Amniotic epithelial cell (primary cell): ENCODE measurements at places on chromosomes 1 and 21.
A peak's percentile ranks its signal among the peaks of the same experiment; 100 is the strongest.

DNA sequence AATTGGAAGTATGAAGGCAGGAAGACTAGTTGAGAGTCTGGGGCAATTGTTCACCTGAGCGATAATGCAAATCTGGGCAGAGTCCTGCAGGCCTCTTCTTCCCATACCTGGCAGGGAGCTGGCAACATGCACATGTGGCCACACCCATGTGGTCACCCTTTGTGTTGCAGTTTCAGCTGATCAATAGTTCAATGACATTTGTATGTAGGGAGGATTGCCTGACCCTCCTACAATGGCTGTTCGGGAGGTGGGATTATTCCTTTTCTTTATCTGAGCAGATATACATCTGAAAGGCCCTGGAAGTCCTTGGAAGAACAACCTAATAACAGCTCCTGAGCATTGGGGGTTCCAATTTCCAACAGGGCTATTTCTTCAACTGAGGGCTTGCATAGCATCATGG, 15.2 kb upstream of the TRIM45 start:
- no peak for DNase-seq

GRCh38 chr1:98981917-98982513, 22.6 kb downstream of the PLPPR5 start:
- no peak for DNase-seq

DNA sequence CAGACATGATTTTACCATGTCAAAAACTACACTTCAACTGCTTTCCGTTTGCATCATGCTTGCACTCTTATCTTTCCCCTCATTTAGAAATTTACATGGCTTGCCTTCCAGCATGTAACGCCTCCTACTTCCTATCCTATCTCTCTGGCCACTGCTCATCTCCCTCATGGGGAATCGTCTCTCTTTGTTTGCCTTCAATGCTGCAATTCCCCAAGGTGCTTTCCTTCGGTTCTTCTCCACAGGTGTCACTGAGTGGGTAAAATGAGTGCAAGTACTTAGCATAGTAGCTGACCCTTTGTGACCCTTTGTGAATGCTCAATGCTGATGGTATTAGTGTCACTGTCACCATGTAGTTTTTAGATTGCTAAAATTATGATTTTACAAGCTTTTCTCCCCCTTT, 63.1 kb downstream of the APP start:
- DNase-seq = no peak

GRCh38 chr21:34934350-34934749, 114.8 kb downstream of the RUNX1 start:
- no peak for DNase-seq

DNA sequence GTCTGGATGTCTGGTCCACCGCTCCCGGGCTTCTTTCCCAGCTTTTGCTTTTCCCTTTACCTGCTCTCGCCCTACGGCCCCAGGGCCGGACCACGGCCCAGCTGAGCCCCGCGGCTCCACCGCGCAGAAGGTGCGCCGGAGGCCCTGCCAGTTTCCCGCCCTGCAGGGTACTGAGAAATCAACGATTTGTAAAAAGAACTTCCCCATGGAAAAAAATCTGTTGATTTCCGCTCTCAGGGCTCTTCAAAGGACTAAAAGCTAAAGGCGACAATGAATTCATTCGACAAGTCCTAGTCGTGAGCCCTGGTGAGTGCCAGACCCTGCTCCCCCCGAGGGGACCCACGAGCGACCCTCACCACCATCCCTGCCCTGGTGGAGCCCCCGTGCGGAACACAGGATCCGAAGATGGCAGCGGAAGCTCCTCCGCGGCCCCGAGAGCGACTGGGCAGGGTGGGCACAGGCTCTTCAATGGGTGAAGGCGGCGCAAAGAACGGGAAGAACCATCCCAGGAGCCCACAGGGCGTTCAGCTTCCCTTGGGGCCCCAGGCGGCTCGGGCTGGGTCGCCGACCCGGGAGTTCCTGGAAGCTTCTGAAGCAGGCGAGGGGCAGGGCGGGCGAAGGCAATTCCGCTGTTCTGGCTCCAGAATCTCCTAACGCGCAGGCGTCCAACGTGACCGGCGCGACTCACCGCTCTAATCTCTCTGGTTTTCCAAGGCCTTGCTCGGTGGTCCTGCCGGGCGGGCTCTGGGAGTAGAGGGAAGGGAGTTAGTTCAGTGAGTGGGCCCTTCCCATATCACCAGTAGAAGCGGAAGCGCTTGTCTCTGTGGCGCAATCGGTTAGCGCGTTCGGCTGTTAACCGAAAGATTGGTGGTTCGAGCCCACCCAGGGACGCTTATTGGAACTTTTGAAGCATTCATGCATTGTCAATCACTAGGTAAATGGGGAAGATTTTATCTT, 6.6 kb upstream of the RNU1-2 start:
- peak; percentile 92 for DNase-seq

DNA sequence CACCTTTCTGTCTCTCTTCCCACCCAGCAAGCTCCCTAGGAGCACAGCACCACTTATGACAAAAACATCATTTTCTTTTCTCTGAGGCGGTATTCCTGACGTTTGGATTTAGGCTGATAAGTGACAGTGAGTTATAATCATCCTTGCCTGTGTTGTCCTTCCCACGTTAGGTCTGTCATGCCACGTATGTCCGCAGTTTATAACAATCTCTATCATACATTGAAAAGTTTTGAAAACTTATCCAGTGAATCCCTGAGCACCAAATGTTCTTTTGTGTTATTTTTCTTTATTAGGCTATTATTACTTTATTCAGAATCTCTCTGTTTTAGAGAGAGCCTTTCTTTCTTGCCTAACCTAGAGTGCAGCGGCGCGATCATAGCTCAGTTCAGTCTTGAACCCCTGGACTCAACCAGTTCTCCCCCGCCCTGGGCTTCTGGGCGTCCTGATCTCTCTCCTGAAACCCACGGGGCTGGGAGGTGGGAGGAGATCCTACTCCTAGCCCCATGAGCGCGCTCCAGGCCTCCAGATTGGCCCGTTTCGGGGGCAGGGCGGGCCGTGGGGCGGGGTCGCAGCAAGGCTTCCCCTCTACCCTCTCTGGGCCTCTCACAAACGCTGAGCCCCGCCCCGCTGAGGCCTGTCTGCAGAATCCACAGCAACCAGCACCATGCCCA, at the start of gene GSTM2:
Gene GSTM2, plus strand, starts transcription at position 606 of the 671 bp plus-strand sequence. Its CDS starts 59 bp downstream, at position 665.
- DNase-seq = peak; percentile 85

GRCh38 chr1:214739621-214740238, 136.7 kb downstream of the CENPF start:
- no peak for DNase-seq

- peak; percentile 31 for DNase-seq
Observed at GRCh38 chr21:15894596-15894995, 164.8 kb downstream of the USP25 start.

DNA sequence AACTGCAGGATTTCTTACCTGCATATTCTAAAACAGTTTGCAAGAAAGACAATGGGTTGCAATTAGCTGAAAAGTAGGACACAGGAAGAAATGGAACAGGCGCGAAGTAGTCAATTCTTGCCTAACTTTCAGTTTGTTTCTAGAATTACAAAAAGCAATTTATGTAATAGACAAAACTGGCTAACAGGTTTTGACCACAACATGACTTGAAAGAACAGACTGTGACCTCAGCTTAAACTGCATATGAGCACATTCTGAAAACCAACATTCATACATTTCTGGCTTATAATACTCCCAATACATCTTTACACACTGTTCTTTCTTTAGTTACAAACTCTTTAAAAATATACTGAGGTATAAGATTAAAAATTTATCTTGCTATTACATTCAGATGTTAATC, 405.9 kb upstream of the B3GALT2 start:
- peak; percentile 44 for DNase-seq

GRCh38 chr1:80629304-80629837, 1171.4 kb upstream of the ADGRL2 start:
- no peak for DNase-seq
